H1 (cell line): ENCODE measurements at places on chromosomes 5 and 9. TPM values are rescaled to one million over a fixed set of nuclear protein-coding genes. Genes with fewer than 3 reads are reported as not detected.
A peak's percentile ranks its signal among the peaks of the same experiment; 100 is the strongest.

DNA sequence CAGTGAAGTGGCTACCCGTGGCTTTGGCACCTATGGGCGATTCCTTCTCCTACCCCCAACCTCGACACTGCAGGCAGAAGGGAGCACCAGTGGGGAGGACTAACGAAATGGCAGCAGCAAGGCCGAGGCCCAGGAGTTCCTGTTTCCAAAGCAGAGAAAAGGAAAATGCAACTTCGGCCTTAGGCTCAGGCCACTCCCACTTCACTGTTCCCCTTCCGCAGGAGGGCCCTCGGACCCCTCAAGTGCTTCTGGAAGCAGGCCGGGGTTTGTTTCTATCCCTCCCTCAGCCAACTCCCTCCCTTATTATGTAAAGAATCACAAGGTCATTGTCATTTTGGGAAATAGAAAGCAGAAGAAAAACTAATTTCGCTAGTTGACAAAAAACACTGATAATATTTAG, 36.4 kb upstream of the NKX2-5 start:
- no peak for DNase-seq

SLC4A9 gene
- 0.15 and 0.28 TPM in 2 replicates for total RNA-seq

CDH9 gene
- total RNA-seq: 0.54 and 0.73 TPM in 2 replicates

DNA sequence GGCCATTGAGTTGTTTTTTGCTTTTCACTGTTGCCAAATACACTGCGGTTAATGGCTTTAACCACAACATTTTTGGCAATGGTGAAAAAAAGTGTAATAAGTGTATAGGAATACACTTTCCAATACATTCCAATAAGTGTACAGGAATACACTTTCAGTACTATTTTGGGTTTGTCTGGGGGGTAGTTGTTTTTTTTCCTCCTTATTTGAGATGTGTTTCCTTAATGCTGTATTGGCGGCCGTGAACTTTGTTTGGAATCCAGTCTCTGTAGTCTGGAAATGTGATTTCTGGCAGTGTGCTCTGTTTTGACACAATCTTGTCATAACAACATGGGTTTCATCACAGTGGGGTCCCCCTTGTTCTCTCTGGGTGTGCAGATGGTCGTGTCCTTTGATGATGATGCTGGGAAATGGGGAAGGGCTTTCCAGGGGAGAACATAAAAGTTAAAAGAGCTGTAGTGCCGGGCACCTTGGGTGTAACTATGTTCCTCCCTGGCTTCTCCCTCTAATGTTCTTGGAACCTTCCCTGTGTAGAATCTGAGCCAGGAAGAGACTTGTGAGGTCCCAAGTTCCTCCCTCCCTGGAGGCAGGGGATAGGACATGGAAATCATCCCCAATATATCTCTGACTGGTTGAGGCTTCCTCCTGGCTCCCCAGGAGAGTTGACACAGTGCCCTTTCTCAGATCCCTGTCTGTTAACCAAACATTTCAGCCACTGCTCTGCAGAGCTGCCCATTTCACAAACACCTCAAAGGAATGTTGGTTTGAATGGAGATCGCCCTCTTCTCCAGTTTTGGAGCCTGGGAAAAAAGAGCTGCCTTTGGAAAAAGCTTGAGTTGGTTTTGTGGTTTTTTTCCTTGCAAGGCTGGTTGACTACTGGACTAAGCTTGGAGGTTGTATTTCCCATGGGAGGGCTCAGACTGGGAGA, 44.8 kb downstream of the RCL1 start:
- DNase-seq: no peak

- DNase-seq: peak; percentile 64
These were observed 4.5 kb downstream of the REEP5 start for GRCh38 chr5:112917453-112917995.

GRCh38 chr5:172648013-172648381, 6.9 kb downstream of the NEURL1B start:
- no peak for DNase-seq

- DNase-seq: peak; percentile 86
These were observed 460 bp downstream of the DMRTA1 start for GRCh38 chr9:22446950-22447617.

BHMT gene
- total RNA-seq: 1.6 and 1.7 TPM in 2 replicates

DNA sequence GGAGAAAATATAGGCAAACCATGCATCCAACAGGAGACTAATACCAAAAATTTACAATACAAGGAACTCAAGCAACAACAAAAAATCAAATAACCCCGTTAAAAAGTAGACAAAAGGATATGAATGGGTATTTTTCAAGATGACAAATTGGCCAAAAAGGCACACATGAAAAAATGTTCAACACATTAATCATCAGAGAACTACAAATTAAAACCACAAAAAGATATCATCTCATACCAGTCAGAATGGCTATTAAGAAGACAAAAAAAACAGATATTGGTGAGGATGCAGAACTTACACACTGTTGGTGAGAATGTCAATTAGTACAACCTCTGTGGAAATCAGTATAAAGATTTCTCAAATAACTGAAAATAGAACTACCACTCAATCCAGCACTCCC, 35.0 kb downstream of the TEX10 start:
- no peak for DNase-seq

SPRY4 gene
- 98.2 and 113 TPM in 2 replicates for total RNA-seq

GRCh38 chr9:20197976-20198685, 409.3 kb upstream of the SLC24A2 start:
- DNase-seq: no peak

RXRA gene
- 28.1 and 29.4 TPM in 2 replicates for total RNA-seq

- DNase-seq: no peak
These were observed 219.1 kb downstream of the ADAMTS6 start for GRCh38 chr5:65262649-65263059.

DNA sequence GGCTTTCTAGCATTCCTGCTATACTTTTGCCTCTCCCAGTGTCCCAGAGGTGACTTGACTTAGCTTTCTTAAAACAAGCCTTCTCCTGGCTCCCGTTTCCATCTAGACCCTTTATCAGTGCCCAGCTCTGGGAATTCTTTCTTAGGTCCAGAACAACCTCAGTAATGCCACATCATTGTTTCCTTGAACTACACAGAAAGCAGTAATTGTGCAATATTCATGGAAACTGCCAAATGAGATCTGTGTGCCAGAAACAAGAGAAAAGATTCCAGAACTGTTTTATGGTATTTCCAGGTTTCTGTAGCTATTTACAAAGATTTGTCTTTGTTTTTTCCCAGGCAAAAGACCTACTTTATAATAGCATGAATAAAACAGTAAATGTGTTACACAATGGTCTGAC, 391.3 kb downstream of the SLCO4C1 start:
- no peak for DNase-seq

PLPP7 gene
- 3.4 TPM in 2 replicates for total RNA-seq

DNA sequence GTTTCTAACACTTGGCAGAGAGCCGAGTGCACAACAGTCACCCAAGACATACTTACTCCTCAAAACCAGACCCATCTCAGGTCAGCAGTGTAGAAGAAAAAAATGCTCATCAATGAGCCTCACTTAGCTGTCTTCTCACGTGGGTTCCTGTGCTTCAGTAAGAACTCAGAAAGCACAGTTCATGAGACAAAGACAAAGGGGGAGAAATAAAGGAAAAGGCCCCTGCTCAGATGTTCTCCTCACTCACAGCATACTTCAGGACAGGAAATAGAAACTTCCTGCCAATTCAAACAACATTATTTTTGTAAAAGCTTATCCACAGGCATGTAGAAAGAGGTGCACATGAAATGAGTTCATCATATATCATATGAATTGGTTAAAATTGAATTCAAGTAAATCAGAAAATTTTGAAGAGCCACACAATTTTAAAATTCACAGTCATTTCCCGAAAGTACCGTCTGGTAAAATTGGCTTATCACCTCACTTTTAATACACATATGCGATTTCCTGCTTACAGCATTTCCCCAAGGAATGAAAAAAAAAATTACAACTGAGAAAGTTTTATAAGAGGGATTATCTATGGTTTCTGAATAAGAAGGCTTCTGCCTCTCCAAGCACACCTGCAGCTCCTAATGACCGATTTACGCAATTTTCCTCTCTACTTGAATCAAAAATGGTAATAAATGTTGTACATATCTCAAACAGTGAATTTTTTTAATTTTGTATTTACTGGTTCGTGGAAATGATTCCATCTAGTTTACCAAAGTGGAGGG, 328.3 kb downstream of the TMEM167A start:
- no peak for DNase-seq

DNA sequence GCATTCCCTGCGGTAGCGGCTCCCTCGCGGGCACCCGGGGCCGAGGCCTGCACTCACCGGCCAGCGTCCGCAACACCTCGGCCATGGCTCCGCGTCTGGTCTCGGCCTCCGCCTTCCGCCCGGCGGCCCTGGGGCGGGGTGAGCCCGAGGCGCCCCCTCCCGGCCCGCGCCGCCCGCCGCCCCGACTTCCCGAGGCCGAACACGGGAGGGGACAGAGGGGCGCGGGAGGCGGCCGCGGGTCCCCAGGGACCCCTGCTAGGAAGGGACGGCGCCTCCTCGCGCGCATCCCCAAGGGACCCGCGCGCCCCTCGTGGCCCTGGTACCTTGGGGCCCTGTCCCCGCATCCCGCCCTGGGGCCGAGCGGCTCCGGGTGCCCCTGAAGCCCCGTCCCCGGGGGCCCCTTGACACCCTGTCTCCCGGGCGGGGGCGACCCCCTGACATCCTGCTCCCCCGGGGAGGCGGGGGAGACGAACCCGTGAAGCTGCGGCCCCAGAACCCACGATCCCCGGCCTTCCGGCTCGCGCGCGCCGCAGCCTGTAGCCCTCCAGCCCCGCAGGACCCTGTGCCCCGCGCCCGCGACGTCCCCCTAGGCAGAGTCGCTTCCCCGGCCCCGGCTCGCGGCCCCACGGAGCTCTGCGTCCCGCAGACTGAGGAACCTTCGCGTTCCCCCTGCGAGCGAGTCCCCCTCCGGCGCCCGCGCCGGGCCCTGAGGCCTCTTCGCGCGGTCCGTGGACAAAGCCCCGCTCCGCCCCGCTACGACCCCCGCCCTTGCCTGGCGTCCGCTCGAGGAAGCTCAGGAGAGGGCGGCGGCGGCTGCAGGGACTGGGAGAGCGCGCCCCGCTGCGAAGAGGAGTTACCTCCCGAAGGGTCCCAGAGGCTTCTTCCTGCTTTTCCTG, at the start of gene ABO:
TSS of gene ABO (minus strand) at position 97 of the 896 bp plus-strand sequence.
- peak; percentile 62 for DNase-seq

GZMA gene
- not detected in 2 replicates for total RNA-seq

ANKRD20A1 gene
- total RNA-seq: not detected in 2 replicates

FAT2 gene
- 0.29 and 0.30 TPM in 2 replicates for total RNA-seq

PCDHGB3 gene
- 1.3 and 1.6 TPM in 2 replicates for total RNA-seq

OR1J2 gene
- total RNA-seq: not detected in 2 replicates

- DNase-seq: no peak
These were observed 19.4 kb downstream of the CAVIN4 start for GRCh38 chr9:100597236-100597635.

DNA sequence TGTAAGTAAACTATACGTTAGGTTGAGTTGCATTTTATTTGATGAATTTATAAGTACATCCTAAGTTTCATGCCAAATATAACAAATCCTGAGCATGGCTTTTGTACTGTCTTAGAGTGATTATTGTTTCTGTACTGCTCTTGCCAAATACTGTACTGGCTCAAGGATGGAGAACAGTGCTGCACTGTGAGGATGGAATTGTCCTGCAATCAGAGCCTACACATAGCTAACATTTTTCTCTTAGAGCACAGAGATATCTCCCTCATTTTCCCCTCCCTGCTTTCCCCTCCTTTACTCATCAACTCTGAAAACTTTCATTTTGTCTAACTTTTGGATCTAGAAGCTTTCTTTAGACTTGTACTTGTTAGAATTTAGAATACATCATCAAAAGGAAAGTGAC, 28.3 kb downstream of the LRRC70 start:
- DNase-seq: no peak

DNA sequence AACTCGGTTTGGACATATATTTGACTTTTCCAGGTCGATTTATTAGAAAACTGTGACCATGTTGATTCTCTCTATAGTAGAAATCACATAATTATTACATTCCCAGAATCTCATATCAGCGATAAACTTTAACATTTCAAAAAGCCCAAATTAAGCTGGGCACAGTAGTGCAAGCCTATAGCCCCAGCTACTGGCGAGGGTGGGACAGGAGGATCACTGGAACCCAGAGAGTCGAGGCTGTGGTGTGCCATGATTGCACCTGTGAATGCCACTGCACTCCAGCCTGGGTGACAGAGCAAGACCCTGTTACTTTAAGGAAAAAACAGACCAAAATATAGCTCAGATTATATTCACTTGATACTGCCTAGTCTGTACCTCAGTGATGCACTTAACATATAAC, 128.9 kb downstream of the CPLANE1 start:
- DNase-seq: no peak

MZB1 gene
- 0.47 TPM in 1 of 2 replicates, not detected in the other for total RNA-seq

GPX3 gene
- 26.4 and 27.8 TPM in 2 replicates for total RNA-seq

ZNF483 gene
- total RNA-seq: 82.0 and 83.8 TPM in 2 replicates

DNA sequence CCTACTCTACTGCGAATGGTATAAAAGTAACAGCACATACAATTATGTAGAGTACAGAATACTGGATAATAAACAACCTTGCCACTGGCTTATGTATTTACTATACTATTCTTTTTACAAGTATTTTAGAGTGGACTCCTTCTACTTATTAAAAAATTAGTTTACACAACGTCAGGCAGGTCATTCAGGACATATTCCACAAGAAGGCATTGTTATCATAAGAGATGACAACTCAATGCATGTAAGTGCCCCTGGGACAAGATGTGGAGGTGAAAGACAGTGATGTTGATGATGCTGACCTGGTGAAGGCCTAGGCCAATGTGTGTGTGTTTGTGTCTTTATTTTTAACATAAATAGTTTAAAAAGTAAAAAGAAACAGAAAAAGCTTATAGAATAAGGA, 421.7 kb downstream of the CDH12 start:
- no peak for DNase-seq

GRCh38 chr9:88927510-88927909, 63.8 kb upstream of the S1PR3 start:
- DNase-seq: no peak

GRCh38 chr5:131996210-131997025, 15.0 kb downstream of the ACSL6 start:
- no peak for DNase-seq

DNA sequence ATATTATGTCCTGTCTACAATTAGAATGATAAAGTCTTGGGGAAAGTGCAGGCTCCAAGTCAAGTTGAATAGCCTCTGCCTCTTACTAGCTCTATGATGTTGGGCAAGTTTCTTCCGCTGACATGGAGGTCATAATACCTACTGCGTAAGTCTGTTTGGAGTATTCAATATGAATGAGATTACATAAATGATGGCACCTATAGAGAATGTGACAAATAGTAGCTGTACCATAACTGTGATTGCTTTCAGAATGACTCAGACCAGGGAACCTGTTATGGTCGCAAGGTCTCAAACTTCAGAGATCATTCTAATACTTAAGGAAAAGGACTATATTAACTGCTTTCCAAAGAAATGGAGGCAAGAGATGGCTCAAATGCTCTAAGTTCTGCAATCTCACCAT, 94.0 kb upstream of the ABCA1 start:
- no peak for DNase-seq

GRCh38 chr9:38405785-38406184, 13.3 kb downstream of the ALDH1B1 start:
- DNase-seq: no peak

CCNI2 gene
- 1.4 TPM in 2 replicates for total RNA-seq

DNA sequence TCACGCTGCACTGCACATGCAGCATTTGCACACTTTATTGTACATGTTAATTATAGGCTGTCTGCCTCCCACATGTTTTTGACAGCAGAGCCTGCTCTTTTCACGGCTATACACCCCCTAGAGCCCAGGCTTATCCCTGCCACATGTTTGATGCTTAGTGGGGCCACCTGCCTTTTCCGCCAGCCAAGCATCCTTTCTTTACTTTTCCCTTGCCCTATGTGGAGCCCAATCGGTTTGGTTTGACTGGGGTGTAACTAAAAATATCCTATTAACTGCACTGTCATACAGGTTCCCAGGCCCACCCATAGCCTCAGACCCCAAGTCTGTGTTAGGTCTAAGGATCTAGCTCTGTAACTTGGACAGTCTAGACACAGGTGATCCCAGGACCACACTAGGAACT, 18.9 kb upstream of the S1PR3 start:
- DNase-seq: no peak
